NCI-H2107 (cell line): ENCODE measurements at places on chromosomes 6 and 20.

- DNase-seq, result no peak
Observed at GRCh38 chr6:46011188-46012085, 4.2 kb downstream of the CLIC5 start.

- DNase-seq, result no peak
Observed at GRCh38 chr6:161217628-161218027, 56.2 kb downstream of the AGPAT4 start.

DNA sequence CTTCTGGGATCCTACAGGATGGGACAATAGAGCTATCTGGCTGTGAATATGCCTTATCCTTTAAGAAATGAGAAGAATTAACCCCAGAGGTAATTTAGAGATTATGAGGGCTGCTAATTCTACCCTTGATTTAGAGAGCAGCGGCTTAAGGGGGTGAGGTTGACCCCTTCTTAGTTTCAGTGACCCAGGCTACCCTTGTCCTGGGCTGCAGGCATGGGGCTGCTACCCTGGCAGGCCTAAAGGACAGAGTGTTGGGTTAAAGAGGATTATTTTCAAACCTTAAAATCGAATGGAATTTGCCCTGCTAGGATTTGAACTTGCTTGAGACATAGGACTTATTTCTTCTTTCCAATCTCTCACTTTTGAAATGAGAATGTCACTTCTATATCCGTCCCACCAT lies 1343.4 kb downstream of the HACE1 start:
- no peak for DNase-seq

GRCh38 chr6:142756215-142756630 lies 188.8 kb downstream of the HIVEP2 start:
- no peak for DNase-seq

DNA sequence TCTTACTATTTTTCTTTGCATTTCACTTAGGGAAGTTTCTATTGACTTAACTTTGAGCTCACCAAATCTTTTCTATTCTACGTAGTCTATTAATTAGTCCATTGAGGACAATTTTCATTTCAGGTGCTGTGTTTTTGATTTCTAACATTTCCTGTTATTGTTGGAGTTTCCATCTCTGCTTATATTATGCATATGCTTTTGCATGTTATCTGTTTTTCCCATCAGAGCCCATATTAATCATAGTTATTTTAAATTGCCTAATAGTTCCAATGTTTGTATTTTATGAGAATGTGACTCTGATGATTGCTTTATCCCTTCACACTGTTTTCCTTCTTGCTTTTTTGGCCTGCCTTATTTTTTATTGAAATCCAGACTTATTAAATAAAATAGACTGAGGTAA lies 414.5 kb upstream of the OPRM1 start:
- DNase-seq, result no peak

DNA sequence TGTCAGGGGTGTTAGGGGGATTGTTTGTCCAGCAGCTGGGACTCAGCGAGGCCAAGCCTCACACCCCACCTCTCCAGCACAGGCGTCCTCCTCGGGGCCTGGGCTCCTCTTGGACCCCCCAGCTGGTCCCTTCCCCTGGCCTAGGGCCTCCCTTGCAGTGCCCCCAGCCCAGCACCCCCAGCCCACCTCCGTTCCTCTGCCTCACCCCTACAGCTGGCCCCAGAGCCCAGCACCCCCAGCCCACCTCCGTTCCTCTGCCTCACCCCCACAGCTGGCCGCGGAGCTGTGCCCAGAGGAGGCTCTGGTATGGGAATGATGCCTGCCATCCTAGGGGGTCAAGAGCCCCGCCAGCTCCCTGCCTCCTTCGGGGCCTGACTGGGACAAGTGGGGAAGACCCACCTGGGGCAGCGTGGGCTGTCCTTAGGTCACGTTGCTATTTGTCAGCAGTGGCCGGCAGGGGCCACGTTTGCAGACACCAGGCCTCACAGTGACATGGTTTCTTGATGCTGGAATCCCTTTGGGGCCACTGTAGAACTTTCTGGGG lies 7.9 kb upstream of the COL20A1 start:
- DNase-seq, result no peak

- DNase-seq, result no peak
Observed at GRCh38 chr6:89122625-89123024, 4.8 kb upstream of the SRSF12 start.

- DNase-seq, result no peak
Observed at GRCh38 chr6:149060985-149061760, 256.3 kb upstream of the TAB2 start.

GRCh38 chr20:17399303-17399985 lies 131.7 kb downstream of the BFSP1 start:
- DNase-seq, result no peak

DNA sequence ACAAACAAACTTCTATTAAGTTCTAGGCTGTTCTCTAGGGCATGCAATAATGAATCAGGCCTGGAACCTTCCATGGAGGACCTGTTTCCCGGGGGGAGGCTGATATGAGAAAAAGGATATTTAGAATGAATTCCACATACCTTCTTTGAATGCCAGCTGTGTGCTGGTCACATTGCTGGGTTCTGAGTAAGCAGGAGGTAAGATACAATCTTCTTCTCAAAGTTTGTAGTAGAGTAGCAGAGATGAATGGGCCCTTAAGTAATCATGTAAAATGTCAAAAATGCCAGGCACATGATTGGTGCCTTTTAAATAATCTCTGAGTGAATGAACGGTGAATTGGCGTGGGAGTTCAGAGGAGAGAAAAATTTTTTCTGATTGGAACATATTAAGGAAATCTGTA lies 47.4 kb downstream of the TGM2 start:
- DNase-seq, result no peak

DNA sequence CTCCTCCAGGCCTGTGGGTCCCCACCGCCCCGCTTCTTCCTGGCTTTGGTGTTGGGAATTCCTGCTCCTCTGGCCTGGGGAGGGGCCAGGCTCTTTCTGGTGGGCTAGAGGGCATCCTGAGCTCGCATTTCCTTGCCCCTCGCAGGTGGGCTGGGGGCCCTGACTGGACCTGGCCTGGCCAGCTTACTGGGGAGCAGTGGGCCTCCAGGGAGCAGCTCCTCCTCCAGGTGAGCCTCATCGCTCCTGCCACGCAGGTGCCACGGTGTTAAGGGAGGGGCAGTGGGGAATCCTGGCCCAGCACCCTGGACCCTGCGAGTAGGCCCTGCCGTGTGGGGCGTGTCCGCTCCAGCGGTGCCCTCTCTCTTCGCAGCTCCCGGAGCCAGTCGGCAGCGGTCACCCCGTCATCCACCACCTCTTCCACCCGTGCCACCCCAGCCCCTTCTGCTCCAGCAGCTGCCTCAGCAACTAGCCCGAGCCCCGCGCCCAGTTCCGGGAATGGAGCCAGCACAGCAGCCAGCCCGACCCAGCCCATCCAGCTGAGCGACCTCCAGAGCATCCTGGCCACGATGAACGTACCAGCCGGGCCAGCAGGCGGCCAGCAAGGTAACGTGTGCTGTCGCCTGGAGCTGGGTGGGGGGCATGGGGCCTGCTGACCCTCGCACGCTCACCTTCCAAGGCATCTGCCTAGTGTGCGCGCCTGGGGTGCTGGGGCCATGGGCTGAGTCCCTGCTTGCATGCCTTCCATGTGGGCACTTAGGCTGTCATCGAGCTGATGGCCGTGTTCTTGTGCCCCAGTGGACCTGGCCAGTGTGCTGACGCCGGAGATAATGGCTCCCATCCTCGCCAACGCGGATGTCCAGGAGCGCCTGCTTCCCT lies 4.7 kb downstream of the ADRM1 start:
- no peak for DNase-seq

DNA sequence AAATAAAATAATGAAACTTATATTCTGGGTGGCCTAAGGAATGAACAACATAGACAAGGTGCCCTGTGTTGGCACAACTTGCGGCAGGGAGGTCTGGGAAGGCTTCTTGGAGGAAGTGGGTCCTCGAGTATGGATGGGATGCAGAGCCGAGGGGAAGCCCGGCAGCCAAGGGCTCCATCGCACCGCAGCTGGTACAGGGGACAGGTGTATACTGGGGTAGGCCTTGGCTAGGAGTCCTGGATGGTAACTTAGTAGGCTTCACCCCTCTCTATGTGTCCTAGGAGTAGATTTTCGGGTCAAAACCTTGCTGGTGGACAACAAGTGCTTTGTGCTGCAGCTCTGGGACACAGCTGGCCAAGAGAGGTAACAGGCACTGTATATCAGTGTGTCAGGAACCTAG lies 28.0 kb downstream of the RAB44 start:
- no peak for DNase-seq

- DNase-seq, result no peak
Observed at GRCh38 chr6:132790450-132790849, 8.0 kb downstream of the SLC18B1 start.

DNA sequence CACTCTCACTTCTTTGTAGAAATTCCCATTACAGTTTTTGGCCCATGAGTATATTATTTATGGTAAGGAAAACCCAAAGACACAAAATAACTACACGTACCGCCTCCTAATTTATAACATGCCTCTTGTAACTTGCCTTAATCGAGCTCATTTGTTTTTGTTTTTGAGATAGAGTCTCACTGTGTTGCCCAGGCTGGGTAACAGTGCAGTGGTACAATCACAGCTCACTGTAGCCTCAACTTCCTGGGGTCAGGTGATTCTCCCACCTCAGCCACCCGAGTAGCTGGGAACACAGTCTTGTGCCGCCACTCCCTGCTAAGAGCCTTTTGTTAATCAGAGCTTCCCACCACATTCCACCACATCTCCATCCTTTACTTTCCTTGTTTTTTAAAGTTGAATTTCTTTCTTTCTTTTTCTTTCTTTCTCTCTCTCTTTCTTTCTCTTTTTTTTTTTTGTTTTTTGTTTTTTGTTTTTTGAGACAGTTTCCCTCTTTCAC lies 15.5 kb downstream of the ASIP start:
- no peak for DNase-seq

DNA sequence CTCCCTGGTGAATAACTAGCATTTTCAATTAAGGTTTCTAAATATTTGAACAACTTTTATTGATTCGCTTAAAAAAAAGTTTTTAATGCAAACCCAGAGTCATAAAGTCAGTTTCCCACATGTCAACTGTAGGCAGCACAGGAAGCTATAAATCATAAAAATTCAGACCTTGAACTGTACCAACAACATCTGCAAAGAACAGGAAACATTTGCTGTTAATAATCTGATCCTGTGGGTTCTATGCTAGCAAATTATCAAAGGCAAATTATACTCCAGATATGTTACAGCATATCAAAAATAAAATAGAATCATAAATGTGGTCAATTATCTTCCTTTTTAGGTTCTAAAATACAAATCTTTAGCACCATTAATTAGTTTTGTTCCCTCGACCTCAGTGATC lies 16.6 kb upstream of the MAP7 start:
- DNase-seq, result no peak
